ENCODE measurements at places on chromosomes 16 and 17.

GRCh38 chr17:64694207-64694606 lies 32.1 kb upstream of the SMURF2 start:
- H3K36me3 ChIP-seq, result no peaks in the 10 kb centered on the region
- DNase-seq, result peak; percentile 91
- no peak overlapping the region for H3K27ac ChIP-seq
- no peak overlapping the region for H3K4me3 ChIP-seq
- H3K27me3 ChIP-seq, result no peaks in the 10 kb centered on the region

DNA sequence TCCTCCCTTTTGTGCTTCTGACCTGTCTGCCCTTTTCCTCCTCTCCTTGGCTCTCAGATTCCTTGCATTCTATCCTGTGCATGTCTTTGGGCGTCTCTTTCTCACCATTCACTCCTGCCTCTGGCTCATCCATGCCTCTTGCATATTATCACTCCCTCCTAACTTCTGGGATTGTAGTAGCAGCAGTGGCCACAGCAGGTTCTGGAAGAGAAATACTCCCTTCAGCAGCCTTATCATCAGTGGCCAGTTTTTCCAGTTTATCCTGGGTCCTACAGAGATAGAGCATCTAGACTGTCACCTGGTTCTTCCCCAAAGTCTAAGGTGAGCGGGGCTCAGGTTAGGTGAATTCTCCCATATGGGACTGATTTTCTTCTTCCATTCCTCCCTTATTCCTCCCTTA lies 354.0 kb upstream of the CCL2 start:
- no peaks in the 10 kb centered on the region for H3K4me1 ChIP-seq
- H3K27me3 ChIP-seq, result no peaks in the 10 kb centered on the region
- H3K36me3 ChIP-seq, result no peaks in the 10 kb centered on the region
- no peak overlapping the region for H3K4me3 ChIP-seq
- H3K27ac ChIP-seq, result no peak overlapping the region

- H3K4me1 ChIP-seq, result peaks cover 53% of the 10 kb centered on the region
- H3K36me3 ChIP-seq, result no peaks in the 10 kb centered on the region
Measured at GRCh38 chr16:70711211-70712031, 25.6 kb upstream of the MTSS2 start.

GRCh38 chr17:75922173-75922961 lies 17.7 kb upstream of the MRPL38 start:
- H3K36me3 ChIP-seq, result no peaks in the 10 kb centered on the region
- H3K4me3 ChIP-seq, result no peak overlapping the region
- H3K4me1 ChIP-seq, result peaks cover 14% of the 10 kb centered on the region
- no peak for DNase-seq

GRCh38 chr16:20822521-20823325 lies 16.4 kb downstream of the REXO5 start:
- no peaks in the 10 kb centered on the region for H3K36me3 ChIP-seq
- no peak overlapping the region for H3K4me3 ChIP-seq
- peaks cover 7% of the 10 kb centered on the region for H3K4me1 ChIP-seq
- no peak overlapping the region for H3K27ac ChIP-seq
- DNase-seq, result no peak
